ENCODE measurements at places on chromosomes 16 and 17.

GRCh38 chr17:1224330-1224729, 44.5 kb upstream of the ABR start:
- DNase-seq, result no peak

DNA sequence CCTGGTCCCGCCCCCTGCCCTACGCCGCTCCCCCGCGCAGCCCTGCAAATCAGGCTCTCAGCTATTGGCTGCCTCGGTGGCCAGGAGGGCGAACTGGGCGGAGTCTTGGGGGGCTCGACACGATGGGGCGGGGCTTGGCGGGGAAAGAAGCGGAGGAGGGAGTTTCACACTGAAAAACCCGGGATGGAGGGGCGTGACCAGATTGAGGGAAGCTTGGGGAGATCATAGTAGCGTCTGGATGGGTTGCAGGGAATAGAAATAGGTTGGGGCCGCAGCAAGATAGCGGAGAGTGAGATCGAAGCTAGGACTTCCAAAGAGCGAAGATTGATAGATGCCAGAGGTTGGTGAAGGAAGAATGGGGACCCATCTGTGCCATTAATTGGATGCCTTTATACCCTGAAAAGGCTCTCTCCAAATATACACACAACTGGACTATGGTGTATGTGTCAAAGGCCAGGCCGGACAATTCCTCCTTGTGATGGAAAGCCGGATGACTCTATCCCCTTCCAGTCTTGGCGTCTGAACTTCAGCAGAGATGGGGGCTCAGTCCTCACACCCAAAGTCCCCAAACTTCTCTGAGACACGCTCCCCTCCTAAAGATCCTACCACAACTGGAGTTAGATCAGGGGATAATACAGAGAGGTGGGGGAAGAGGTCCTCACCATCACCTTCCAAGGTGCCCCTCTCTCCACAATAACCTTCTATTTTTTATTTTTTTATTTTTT, 376 bp upstream of the STAC2 start:
- peak; percentile 95 for DNase-seq

- peak; percentile 90 for DNase-seq
Measured at GRCh38 chr17:40363111-40363827, 1.3 kb downstream of the GJD3 start.

DNA sequence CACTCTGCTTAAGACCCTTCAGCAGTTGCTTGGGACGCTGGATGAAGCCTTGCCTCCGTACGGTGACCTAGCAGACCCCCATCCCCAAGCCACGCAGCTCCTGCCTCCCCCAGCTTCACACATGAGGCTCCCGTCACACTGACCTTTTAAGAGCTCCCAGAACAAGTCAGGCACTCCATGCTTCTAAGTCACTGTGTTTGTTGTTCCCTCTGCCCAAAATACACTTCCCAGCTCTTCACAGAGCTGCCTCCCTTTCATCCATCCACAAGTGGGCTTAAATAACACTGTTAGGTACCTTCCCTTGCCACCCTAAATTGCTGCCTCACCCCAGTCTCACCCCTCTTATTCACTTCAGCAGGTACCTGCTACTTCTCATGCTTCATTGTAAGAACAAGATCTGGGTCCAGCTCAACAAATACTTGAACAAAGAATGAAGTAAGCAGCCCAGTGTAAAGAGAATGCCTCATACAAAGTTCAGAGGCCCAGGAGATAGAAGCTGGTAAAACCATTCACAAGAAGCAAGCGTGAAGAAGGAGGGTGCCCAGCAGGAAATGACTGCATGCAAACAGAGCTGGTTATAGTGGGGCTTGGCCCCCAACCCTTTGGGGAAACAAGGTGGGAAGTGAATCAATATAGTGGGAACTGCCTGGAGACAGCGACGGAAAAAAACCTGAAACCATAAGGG, 5.8 kb downstream of the ZC3H7A start:
- DNase-seq, result no peak

DNA sequence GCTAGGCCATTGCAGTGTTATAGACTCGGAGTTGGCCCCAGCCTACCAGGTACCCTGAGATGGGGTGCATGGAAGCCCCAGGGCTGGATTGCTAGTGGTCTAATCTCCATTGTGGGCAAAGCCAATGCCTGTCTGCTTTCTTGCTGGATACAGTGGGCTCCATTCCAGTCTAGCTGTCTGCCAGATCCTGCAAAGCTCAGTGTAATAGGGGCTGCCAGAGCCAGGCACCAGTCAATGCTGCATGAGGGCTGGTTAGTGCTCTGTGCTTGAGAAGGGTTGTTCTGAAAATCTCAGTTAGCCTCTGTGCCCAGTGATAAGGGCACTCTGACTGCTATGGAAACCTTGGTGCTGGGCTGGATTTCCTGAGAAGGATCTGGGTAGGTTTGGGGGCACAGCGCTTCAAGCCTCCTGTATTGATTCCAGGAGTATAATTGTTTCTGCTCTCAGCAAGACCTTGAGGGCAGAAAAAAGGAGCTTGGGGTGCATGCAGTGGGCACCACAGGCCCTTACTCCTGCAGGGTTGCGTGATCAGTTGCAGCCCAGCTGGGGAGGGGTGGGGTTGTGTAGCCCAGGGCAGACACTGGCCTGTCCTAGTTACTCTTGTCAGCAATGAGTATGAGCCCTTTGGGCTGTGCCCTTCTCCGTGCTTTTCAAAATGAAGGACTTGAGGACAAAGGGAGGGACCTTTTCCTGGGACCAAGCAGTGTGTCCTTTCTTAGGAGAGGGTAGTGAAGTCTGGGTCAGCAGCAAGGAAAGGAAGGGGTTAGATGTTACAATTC, 19.0 kb downstream of the SMPD3 start:
- no peak for DNase-seq

GRCh38 chr16:84532855-84533486, 28.5 kb upstream of the MEAK7 start:
- DNase-seq, result no peak
